ENCODE measurements at places on chromosomes 6 and 20. TPM values are rescaled to one million over a fixed set of nuclear protein-coding genes. Genes with fewer than 3 reads are reported as not detected.

- no peak for DNase-seq
These were observed 1.1 kb upstream of the TBC1D32 start for GRCh38 chr6:121335087-121336008.

DNA sequence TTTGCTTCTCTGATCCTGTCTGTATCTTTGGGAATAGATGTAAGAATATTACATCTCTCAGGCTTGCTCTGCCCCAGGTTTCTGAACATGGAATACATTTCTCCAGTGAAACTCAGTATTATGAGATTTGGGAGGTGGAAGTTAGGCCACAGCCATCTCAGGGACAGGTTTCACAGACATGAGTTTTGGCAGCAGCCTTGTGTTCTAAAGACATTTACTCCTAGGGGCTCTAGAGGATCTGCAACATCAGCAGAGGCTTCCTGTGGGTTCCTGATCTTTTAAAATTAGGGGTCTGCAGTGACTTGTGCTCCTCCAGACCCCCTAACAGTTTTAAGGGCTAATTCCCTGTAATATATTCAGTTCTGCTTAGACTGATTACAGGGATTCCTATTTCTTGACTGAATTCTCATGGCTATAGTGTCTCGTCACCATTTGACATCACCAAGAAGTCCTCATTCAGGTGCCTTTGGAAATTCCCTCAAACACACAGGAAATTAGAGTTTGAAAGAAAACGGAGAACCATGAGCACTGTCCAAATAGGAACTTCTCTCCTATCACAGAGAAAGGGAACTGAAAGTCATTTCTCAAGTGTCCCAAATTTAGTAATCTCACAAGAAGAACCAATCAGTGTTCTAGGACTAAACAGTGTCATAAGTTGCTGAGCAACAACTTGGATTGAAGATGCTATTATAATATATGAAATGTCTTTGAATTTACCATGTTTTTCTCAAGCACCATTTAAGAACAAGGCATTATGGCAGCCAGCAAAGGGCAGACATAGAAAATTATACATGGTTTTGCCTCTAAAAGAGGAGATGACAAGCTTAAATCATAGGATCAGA is 2.5 kb upstream of the HLA-DRA start:
- peak; percentile 10 for DNase-seq

Gene TOX2
- total RNA-seq = 25.7 TPM

- no peak for DNase-seq
These were observed 64.8 kb upstream of the NRSN1 start for GRCh38 chr6:24060982-24061754.

GRCh38 chr6:16852671-16853070 is 91.4 kb upstream of the ATXN1 start:
- no peak for DNase-seq

GRCh38 chr20:33819456-33819855 is 8.3 kb downstream of the CHMP4B start:
- DNase-seq = no peak

Measured in endothelial cell of umbilical vein (primary cell).